ENCODE measurements at places on chromosomes 2 and 18.

DNA sequence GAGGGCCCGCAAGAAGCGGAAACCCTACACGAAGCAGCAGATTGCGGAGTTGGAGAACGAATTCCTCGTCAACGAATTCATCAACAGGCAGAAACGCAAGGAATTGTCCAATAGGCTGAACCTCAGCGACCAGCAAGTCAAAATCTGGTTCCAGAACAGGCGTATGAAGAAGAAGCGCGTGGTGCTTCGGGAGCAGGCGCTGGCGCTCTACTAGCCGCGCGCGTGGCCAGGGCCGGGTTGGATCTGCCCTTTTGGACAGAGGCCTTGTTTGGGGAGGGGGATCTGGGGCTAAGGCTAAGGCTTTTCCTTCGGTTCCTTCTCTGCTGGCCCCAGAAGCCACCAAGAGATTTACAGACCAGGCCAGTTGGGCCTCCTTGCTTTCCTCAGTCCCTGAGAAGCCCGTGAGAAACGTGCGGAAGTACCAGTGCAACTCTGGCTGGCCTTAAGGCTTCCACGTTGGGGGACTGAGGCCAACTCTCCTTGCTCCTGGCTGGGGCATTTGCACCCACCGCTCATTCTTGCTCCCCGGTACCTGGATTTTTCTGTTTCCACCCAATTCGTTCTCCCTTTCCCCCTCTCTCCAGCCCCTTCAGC, 1.0 kb downstream of the HOXD12 start:
- DNase-seq = no peak

DNA sequence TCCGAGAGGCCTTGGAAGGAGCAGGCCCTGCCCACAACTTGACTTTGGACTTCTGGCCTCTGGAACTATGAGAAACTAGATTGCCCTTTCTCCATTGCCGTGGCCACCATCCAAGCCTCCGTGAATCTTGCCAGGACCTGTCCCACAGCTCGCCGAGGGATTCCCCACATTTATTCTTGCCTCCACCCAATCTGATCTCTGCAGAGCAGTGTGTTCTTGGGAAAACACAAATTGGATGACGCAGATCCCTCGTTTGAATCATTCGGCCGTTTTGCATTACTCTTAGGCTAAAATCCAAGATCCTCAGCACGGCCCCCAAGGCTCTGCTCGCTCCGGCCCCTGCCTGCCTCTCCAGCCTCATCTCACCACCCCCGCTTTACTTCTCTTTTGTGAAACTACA, 364.2 kb downstream of the ZNF516 start:
- no peak for DNase-seq

- DNase-seq = no peak
These were observed 103.8 kb downstream of the ASAP2 start for GRCh38 chr2:9310377-9310776.

DNA sequence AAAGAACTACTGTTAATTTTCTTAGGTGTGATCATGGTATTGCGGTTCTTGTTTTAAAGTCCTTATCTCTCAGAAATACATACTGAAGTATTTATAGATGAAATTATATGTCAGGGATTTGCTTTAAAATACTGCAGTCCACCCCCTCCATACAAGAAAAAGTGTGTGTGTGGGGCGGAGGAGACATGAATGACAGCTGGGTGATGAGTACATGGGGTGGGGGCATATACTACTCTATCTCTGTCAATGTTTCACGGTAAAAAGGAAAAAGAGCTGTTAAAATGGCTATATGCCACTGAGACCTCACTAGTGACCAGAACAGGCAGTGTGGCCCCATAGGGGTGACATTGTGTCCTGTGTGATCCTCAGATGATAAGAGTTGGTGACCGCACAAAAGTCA, 54.1 kb downstream of the SPRED2 start:
- no peak for DNase-seq

DNA sequence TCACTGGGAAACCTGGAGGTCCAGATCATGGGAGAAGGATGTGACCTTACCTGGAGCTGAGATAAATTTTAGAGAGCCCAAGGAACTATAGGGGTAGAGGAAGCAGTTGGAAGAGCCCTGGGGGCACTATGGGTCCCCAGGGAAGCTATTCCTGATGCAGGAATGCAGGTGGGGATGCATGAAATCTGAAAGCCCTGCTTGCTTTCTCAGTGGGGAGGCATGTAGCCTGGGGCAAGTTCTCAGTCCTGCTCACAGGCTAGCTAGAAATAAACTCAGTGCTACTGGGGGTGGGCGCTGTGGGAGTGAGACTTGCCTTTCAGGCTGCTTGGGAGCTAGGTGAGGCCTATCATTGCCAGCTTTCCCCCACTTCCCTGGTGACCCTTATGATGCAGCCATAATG, 499.7 kb downstream of the PTH2R start:
- DNase-seq = no peak

- no peak for DNase-seq
These were observed 1.7 kb upstream of the ZCCHC2 start for GRCh38 chr18:62521082-62521481.

- DNase-seq = no peak
These were observed 116.2 kb downstream of the RAB3GAP1 start for GRCh38 chr2:135168204-135168856.

GRCh38 chr2:75616406-75616805, 30.2 kb upstream of the MRPL19 start:
- no peak for DNase-seq

DNA sequence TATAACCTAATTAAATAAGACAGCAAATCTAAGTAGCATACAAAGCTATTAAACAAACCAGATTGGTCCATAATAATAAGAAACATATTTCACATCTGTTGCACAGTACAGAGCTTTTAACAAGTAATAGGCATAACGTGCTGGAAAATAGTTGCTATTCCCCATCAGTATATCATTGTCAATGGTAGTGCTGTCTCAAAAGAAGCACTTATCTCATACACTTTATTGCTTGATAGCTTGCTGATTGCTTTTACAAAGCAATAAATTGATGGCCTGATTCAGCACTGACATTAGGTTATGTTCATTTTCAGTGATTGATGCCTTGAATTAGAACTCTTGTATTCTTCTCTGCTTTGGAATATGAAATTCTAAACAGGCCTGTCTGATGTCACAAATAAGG, 641.7 kb downstream of the CBLN2 start:
- DNase-seq = no peak

- DNase-seq = no peak
These were observed 14.4 kb upstream of the ALLC start for GRCh38 chr2:3643371-3644245.

DNA sequence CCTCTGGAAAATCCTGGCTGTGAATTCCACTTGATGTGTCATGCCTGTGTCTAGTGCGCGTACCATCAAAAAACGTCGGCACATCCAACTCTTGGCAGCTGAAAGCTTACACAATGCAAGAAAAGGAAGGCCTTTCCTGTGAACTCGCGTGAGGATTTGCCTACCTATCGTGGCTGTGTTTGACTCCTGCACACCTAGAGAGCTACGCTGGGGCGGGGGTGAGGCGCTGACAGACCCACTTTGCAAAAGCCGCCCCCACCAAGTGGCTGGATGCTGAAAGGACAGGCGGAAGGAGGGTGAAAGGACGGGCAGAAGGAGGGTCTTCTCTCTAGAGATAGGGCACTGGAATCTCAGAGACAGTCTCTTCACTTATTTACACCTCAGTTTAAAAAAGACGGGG, 270.1 kb downstream of the EIPR1 start:
- DNase-seq = no peak

- no peak for DNase-seq
These were observed 37.3 kb downstream of the PTCD3 start for GRCh38 chr2:86143307-86143706.

DNA sequence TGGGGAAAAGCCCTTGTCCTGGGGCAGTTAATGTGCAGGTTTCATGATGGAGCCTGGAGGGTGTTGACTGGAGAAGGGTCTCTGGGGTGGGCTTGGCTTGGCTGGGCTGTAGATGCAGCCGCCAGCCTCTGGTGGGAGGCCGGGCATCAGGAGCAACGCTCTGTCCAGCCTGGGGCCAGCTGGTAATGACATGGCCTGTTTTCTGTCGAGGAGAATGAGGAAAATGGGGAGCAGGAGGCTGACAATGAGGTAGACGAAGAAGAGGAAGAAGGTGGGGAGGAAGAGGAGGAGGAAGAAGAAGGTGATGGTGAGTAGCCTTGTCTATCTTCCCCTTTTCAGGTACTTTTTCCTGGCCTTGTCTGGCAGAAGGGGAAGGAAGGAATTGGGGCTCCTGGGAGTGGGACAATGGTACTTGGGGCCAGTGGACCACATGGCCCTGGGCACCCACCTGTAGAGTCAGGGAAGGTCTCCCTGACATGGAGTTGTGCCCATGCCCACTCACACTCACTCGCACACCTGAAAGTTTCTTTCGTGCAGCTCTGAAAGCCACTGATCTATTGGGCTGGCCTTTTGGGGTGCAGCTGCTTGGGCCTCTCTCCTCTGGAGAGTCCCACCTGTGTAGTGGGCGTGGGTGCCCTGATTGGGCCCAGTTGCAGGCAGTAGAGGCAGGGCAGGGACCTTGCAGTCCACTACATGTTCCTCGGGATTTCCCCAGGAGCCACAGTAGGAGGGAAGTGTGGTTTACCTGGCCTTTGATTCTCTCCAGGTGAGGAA, 3.5 kb downstream of the PTMA start:
- DNase-seq = no peak

DNA sequence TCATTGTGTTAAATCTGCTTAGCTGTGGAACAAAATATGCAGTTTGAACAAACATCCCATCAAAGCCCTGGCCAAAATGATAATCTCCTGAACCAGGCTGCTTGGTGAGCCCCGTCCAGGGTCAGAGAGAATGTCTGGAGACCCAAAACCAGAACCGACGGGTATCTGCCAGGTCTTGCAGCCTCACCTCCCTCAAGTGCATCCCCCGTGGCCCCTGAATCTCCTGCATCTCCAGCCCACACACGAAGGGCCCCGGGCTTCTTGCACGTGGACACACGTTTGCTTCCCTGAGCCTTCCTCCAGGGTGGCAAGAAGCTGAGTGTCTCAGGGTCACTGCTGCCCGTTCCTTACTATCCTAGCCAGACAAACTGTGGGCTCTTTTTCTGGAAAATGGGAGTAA, 50.5 kb upstream of the PXDN start:
- no peak for DNase-seq

GRCh38 chr2:101149241-101150192, 1.7 kb downstream of the TBC1D8 start:
- DNase-seq = no peak

All from stimulated activated CD4-positive, alpha-beta T cell treated with anti-CD3 and anti-CD28 coated beads, Interleukin-1b, Interleukin-23, amount 100 ng/mL, for 4 hours (primary cell).